T1000 (cell line): ENCODE measurements at places on chromosomes 5 and 9.

GRCh38 chr5:74054139-74054538, 428.1 kb downstream of the ARHGEF28 start:
- no peak for DNase-seq

GRCh38 chr9:14517154-14517906, 175.9 kb downstream of the ZDHHC21 start:
- DNase-seq: no peak

DNA sequence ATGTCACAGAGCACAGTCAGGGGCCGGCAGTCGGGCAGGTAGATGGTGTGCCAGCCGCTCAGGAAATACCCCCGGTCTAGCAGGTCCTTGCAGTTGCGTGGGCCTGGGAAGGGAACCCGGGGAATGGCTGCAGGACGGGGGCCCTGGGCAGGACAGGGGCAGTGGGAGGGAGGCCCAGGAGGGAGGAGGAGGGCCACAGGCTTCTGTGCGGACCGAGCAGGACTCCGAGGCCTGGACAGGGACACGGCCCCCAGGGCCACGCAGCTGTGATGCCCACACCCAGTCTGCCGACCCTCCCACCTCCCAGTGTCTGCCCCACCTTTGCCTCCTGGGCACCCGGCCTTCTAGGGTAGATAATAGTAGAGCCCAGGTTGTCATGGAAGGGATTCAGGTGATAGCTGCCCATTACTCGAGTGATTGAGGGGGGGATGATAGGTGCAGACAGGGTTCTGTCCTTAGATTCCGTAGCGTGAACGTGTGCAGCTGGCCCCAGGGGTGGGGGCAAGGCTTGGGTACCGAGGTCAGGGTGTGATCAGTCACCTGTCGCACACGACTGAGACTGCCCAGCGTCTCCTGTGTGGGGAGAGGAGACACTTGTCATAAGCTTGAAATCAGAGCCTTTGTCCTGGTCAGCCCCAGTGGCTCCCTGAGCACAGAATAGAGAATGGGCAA, 4.5 kb downstream of the FCN1 start:
- DNase-seq: no peak

DNA sequence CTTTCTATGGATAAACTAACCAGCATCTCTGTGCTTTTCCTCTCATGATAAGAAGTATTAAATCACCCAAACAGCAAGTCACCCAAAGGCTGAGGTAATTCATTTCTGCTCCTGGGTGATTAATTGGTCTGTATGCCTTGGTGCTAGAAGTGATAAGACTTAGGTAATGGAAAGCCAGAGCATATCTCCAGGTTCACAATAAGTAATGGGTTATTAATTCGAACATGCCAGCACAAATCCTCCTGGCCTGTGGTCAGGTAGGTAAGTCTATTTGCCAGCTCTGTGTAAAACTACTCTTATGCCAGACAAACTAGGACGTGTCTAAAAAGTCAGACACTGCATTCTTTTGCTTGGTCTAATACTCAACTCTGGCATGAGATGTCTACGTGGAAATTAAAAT, 11.2 kb upstream of the ENC1 start:
- no peak for DNase-seq

GRCh38 chr5:180853848-180854176, 7.3 kb downstream of the ZFP62 start:
- no peak for DNase-seq

DNA sequence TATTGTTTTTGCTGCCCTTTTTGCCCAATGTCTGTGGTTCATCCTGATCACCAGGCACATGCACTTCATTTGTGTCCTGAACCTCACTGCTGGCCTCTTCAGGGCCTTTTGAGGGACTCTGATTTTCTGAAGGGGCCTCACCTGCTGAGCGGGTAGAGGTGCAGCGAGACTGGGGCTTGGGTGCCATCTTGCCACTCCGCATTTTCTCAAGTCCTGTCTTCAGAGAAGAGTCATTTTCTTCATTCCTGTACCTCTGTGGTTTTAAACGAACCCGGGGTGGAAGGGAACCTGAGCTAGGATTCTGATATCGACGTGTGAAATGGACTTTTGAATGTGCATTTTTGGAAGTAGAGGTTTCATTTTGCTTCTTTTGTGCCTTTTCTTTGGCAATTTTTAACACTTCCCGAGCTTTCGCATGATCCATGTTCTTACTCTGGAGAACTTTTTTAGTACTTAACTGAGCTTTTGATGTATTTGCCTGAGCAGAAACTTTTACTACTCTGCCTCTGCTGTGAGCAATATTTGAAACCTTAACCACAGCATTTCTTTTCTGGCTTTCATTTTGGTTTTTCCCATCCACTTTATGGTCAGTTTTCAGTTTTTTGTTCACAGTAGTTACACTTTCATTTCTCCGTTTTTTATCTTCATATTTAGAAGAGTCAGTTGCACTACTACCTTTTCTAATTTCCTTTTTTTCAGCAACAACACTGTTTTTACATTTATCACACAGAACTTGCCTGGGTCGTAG, 26.1 kb downstream of the PWWP2A start:
- no peak for DNase-seq

DNA sequence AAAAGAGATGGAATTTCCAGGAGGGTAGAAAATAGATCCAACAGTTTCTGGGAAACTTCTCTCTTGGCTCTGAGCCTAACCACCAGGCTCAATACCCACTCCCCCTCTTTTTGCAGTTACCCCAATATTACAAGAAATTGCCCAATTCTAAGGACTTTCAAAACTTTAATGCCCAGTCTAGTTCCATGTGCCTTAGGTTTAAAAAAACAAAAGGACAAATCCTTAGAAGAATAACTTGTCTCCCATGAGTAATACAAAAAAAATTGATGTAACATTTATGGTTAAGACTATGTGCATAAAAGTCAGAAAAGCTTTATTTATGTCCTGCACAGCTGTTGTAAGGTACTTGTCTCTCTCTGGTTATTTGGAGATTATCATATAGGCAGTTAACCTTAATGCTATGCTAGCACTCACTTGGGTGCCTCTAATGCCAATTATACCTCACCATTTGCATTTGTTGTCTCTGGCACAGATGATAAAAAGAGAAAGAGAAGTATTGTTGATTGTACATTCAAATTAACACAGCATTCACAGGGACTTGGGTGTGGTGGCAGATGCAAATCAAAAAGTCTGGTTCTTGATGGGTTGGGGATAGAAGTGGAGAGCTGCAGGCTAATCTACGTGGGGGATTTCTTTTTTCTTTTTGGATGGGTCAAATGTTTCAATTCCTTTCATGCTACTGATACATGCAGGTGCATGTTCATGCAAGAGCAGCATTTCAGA, 159.4 kb downstream of the PIK3R1 start:
- DNase-seq: no peak

GRCh38 chr9:134611046-134611445, 30.6 kb upstream of the COL5A1 start:
- no peak for DNase-seq

DNA sequence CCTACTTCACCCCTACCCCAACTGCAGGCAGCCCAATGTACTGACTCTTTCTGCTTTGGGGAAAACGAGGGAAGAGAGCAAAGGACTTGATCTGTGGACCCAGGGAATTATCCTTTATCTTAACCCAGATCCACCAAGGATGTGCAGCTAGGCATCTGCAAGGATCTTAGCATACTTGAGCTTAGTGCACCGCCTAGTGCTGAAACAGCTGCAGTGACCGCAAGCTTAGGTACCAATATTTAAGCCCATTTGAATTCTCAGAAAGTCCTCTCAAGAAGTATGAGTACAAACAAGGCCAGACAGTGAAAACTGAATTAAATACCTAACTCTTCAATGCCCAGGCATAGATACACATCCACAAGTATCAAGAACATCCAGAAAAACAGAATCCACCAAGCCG, 576.7 kb upstream of the ADAMTS16 start:
- no peak for DNase-seq

GRCh38 chr9:78884611-78885150, 587.8 kb downstream of the PSAT1 start:
- no peak for DNase-seq

DNA sequence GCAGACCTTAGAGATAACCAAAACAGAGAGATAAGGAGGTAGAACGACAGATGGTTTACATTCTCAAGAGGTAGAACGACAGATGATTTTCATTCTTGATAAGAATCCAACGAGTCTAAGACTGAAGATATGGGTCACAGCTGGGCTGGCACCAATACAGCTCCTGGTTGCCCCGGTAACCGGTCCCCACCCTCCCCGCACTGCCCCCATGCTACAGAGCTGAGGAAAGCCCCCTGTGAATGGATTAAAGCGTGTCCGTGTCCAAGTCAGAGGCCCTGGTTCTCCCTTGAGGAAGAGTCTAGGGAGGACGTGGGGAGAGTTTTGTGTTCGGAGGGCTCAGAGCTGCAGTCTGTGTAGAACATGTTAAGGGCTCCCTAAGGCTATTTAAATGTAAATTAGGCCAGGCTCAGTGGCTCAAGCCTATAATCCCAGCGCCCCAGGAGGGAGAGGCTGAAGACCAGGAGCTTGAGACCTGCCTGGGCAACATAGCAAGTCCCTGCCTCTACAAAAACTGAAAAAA, 8.1 kb downstream of the IDNK start:
- DNase-seq: no peak

DNA sequence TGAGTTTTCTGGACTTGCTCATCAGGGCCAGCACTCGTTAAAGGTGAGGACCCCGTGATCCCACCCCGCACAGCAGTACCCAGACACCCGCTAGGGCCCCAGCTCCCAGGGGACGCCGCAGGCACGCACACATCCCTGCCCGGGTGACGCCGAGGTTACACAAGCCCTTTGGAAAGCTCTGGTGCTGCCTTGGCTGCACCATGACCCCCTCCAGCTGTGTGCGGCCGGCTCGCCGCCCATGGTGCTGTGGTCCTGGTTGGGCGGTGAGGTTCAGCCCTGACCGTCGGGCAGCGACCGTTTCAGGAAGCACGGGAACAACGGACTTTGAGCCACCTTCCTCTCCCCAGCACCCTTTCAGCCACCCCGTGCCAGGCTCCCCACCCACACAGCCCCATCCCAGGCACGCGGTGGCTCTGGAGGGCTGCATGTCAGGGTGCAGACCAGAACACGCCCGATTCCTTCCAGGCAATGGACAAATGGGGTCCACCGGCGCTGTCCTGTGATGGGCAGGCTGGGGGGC, 7.5 kb upstream of the SLC12A7 start:
- no peak for DNase-seq

GRCh38 chr5:68285075-68285840, 69.7 kb downstream of the PIK3R1 start:
- DNase-seq: no peak

DNA sequence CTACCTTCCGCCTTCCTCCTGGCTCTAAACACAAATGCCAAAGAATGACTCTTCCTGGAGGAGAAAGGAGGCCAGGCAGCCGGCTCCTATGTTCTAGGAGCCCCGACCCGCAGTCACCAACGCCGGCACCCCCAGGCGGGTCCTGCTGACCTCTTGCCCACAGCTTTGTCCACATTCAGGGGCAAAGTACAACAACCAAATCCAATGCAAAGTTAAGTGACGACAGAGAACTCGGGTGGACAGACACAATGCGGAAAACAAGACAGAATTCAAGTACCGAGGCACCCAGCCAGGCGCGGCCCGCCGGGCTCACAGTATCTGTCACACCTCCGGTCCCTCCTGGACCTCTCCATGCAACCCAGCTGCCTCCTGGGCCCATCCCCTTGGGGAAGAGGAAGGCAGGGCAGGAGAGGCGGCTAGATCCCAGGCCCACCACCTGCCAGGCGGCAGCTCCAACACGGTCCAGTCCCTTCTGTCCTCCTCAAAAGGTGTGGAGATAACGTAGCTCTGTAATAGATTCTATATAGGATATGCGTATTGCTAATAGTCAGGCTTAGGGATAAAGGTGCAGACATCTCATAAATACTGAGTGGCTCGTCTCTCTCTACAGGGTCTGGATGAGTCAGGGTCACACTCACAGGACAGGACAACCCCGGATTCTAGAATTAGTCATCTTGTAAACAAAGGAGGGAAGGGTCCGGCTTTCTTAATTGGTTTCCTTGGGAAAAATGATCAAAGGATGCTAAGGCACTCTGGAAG, 46.9 kb upstream of the UBAC1 start:
- peak; percentile 11 for DNase-seq

DNA sequence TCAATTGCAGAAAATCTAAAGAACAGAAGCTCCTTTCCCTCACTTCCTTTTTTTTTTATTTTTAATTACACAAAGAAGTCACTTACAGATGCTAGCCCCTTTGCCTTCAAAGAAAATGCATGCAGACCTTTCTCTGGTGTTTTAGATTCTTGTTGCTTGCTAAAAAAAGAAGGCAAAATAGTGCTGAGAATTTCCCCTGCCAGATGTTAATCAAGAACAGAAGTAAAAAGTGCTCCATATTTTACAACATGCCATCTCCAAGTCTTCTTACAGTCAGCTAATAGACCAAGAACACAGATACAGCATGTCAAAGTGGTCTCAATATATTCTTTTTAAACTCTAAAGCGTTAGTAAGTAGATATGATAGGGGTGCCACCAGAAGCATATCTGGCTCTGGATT, 142.8 kb upstream of the RGMB start:
- DNase-seq: no peak

DNA sequence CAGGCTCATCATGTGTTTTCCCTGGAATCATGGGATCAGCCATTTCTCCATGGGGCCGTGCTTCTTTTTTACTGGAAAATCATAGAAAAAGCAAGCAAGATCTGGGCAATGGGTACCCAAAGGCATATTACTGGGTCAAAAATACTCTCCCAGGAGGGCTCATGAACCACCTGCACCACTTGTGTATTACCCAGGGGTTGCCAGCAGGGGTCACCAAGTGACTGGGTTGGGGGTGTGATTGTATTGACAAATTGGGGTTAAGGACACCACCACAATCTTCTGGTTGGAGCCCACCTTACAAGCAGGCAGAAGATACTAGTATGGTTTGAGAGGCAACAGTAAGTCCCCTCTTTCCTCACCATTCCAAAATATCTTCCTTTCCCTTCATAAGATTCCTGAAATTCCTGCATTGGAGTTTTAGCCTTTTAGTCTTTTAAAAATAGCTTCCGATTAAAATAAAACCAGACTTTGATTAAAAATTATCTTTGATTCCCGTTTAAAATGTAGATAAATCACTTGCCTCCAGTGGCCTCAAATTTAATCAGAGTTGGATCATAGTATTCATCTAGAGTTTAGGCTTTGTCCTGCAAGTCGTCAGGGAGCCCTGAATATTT, 603.3 kb downstream of the KIF4B start:
- no peak for DNase-seq

- DNase-seq: no peak
Measured at GRCh38 chr5:77867194-77867691, 91.1 kb upstream of the TBCA start.

DNA sequence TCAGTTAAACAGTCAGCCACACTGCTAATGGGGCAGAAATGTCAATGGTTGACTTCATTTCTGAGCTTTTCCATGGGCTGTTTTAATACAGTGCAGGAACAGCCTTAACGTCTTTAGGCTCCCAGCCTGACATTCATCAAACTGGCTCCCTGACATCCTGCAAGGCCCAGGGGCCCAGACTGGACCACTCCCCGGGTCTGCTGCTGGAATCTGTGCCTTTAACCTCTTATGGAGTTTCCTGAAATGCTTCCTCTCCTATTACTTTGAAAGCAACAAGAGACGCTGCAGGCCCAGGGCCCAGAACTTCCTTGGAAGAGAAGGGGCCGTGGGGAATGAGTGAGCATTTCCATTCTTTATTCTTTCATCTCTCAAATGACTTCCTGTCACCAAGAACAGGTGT, 216.8 kb upstream of the PANK3 start:
- no peak for DNase-seq

- DNase-seq: no peak
Measured at GRCh38 chr9:89670114-89670513, 65.3 kb downstream of the GADD45G start.
